ENCODE measurements at places on chromosomes 2 and 18. TPM values are rescaled to one million over a fixed set of nuclear protein-coding genes. Genes with fewer than 3 reads are reported as not detected.
A peak's percentile ranks its signal among the peaks of the same experiment; 100 is the strongest.

Gene COPS9
- 112 TPM for total RNA-seq

DNA sequence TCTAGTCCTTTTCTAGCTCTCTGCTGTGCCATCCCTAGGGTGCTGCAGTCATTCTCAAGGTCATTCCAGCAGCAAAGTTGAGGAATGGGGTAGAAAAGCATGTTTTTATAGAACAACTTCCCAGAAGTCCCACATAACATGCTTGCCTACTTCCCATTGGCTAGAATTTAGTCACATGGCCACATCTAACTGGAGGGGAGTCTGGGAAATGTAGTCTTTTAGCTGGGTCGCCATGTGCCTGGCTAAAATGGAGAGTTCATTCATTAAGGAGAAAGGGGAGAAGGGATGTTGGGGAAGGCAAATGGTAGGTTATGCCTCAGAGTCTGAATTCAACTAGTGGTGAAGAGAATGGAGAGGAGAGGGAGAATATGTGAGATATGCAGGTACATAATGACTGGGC is 85.7 kb downstream of the SLC4A3 start:
- H3K27me3 ChIP-seq, result no peaks in the 10 kb centered on the region
- DNase-seq, result no peak
- no peak overlapping the region for H3K27ac ChIP-seq
- no peaks in the 10 kb centered on the region for H3K4me1 ChIP-seq
- H3K4me3 ChIP-seq, result no peak overlapping the region
- H3K36me3 ChIP-seq, result no peaks in the 10 kb centered on the region

- H3K36me3 ChIP-seq, result no peaks in the 10 kb centered on the region
- no peak for DNase-seq
- no peak overlapping the region for H3K27ac ChIP-seq
- no peak overlapping the region for H3K4me3 ChIP-seq
- H3K27me3 ChIP-seq, result peaks cover 24% of the 10 kb centered on the region
Observed at GRCh38 chr18:52341608-52342381, 1.8 kb downstream of the DCC start.

Gene NRP2
- 59.9 TPM for total RNA-seq

DNA sequence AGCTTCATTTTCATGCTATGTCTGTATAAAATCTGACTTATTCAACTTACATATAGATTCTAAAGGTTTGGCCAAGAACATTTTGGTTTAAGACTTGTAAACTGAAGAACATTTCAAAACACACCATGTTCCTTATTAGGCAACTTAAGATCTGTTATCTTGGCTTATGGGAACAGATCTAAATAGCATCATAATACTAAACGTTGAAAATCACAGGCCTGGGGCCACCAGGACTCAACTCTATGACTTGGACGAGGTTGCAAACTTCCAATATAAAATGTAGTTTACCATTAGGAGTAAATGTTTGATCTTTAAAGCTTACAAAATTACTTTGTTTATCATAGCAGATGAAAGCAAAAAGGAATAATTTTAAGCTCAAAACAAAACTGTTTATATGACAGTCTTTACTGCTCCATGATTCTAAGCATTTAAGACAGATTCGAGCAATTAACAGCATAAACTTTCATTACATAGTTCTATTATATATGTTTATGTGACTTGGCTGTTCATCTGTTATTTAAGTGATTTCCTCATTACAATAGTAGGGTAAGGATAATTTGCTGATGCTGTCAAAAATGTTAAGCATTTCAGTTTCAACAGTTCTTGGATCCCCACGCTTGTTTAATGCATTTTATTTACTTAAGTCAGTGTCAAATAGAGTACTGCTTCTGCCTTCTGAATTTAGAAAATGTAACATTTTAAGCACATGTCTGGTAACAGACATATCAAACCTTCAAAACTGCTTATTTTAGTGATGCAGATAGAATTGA is 8.3 kb downstream of the TCF4 start:
- H3K4me1 ChIP-seq, result no peaks in the 10 kb centered on the region
- no peaks in the 10 kb centered on the region for H3K36me3 ChIP-seq
- H3K27ac ChIP-seq, result no peak overlapping the region
- H3K27me3 ChIP-seq, result peaks cover 10% of the 10 kb centered on the region
- no peak overlapping the region for H3K4me3 ChIP-seq

DNA sequence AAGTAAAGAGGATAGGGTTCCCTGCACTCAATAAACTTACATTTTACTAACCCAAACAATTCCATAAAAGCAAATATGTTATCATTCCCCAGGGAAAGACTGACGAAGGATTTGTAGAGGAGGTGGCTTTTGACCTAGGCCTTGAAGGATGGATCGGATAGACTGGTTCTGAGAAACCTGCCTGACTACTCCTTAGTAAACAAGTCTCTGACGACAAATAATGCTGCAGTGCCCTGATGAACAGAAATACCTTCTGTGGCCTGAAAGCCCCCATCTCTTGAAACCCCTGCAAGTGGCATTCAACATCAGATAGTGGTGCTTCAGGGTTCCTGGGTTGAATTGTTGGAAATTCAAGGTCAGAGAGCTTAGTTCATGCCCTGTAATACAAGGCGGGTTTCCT is 19.2 kb downstream of the PRKCE start:
- H3K36me3 ChIP-seq, result no peaks in the 10 kb centered on the region
- no peak for DNase-seq
- no peak overlapping the region for H3K4me3 ChIP-seq
- H3K27me3 ChIP-seq, result no peaks in the 10 kb centered on the region
- H3K27ac ChIP-seq, result no peak overlapping the region
- H3K4me1 ChIP-seq, result peaks cover 12% of the 10 kb centered on the region

DNA sequence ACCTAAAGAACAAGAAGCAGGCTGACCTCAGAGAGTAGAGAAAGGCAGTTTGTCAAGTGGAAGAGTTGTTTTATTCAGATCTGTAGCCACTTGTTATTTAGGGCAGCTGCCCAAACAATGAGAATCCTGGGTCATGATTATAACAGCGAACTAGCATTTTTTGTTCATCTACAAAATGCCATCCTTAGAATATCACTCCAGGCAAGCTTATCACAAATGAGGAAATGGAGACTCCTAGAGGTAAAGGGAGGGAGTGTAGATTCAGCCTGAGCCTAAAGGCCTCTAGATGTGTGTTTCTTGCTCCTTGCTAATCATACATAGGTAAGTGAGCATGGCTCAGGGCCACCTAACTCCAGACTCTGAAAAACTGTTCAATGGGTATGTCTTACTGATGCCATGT is 126.1 kb downstream of the HNMT start:
- H3K36me3 ChIP-seq, result no peaks in the 10 kb centered on the region
- H3K4me1 ChIP-seq, result no peaks in the 10 kb centered on the region
- no peak for DNase-seq
- H3K27me3 ChIP-seq, result no peaks in the 10 kb centered on the region

Gene PARD6G
- total RNA-seq, result 0.23 TPM

- H3K36me3 ChIP-seq, result peaks cover 26% of the 10 kb centered on the region
- H3K4me1 ChIP-seq, result peaks cover 35% of the 10 kb centered on the region
- H3K27ac ChIP-seq, result peak overlapping the region; percentile 93
- no peaks in the 10 kb centered on the region for H3K27me3 ChIP-seq
Observed at GRCh38 chr2:218398437-218399390, 954 bp upstream of the CTDSP1 start.

Gene EFR3B
- 0.46 TPM for total RNA-seq

DNA sequence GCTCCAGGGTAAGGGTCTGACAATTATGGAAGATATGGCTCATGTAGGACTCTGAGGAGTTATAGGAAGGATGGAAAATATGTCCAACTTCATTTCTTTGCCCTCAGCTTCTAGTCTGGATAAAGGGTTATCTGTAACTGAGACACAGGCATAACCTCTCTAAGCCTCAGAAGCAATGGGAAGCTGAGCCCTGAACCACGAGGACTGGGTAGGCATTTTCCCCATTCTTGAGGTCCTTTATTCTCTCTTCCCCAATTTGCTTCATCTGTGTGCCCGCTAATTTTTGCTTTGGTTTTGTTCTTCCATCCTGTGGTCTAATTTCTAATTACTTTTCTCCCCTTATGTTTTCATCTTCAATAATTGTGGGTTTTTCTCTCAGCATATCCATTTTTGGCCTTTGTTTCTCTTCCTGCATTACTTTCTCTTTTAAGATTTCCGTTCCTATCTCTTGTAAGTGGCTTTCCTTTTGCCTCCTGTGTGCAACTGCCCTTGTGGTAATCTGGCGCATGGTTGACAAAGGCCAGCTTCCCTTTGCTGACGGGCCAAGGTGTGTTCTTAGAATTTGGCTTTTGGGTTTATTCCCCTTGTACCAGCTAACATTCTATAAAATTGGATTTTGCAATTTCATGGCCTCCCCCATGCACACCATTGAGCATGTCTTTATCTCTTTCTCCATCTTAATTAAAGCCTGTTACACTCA is 343.8 kb downstream of the TXNL1 start:
- no peaks in the 10 kb centered on the region for H3K36me3 ChIP-seq
- H3K27ac ChIP-seq, result no peak overlapping the region
- H3K4me1 ChIP-seq, result peaks cover 3% of the 10 kb centered on the region
- no peaks in the 10 kb centered on the region for H3K27me3 ChIP-seq

DNA sequence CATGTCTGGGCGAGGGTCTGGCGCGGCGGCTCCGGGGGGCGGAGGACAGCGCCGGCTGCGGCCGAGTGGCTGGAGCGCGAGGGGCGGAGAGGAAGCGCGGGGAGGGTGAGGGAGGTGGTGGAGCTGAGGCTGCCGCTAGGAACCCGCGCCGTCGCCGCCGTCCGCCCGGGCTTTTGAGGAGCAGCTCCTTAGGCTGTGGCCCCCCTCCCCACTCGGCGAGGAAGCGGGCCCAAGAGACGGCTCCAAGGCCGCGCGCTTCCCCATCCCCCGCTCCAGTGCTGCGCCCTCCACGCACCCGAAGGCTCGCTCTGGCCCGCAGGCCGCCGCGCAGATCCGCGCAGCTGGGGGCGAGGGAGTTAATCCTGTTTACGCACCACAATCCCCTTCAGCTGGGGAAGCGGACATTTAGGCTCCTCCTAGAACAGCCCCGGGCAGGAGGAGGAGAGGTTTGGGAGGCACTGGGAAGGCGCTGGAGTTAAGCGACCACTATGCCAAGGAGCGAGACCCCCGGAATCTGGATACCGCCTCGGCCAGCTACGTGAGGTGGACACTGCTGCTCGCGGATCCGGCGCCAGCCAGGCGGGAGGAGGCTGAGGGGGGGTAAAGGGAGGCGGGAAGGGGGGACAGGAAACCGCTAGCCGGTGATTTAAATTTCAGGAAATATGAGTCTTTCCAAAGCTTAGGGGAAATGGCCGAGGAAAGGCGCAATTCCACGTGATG is at the start of gene CNRIP1:
TSS of gene CNRIP1 (minus strand) at position 552 of the 720 bp plus-strand sequence. CDS start at position 3, 549 bp downstream.
- H3K4me3 ChIP-seq, result no peak within 1 kb of the TSS
- H3K36me3 ChIP-seq, result no peaks in the 10 kb centered on the region
- H3K27me3 ChIP-seq, result peaks cover 71% of the 10 kb centered on the region
- no peak for DNase-seq

Measured in activated T-helper 2 cell treated with anti-CD3 and anti-CD28 coated beads, Interferon-gamma antibody, Interleukin-2, Interleukin-4, amounts not matched to agents 10 μg/mL and 5 μg/mL and 100 μg/mL, durations not matched to agents 14 hours and 24 hours and 36 hours (primary cell).